Activated CD4-positive, alpha-beta T cell treated with anti-CD3 and anti-CD28 coated beads, Interleukin-2, amount 10 ng/mL, durations not matched to agents 7 days and 5 days (primary cell): ENCODE measurements at places on chromosomes 6 and 20.

- no peak for DNase-seq
These were observed 19.5 kb downstream of the LRRN4 start for GRCh38 chr20:6034134-6034969.

DNA sequence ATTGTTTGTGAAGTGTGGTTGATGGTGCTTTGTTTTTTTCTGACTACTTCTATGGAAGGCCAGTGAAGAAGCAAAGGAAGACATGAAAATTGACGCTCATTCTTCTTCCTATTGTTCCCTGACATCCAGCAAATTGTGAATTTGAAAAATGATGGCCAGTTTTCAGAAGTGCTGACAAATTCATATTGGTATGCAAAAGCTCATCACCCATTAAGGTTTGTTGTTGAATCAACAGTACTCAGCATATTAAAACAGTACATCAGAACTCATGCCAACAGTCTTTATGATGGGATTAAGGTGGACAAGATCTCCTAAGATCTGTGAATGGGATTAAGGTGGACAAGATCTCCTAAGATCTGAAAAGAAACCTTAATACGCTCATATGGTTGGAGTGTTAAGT, 1.0 kb upstream of the MTG2 start:
- DNase-seq: no peak

DNA sequence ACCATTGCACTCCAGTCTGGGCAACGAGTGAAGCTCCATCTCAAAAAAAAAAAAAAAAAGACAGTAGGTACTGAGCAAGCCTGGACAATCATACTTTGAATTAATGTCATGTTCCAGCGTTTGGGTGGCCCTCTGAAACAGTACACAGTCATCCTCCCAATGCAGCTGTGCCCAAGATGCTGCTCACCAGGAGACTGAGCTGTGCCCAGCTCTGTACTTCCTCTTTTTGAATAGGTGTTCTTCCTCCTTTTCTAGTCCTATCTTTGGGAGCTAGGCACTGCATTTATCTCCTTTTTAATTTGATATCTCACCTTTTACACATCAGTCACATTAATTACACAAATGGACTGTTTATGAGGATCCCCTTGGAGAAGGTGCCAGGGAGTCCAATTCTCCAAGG, 101.5 kb downstream of the RPP40 start:
- DNase-seq: no peak

- no peak for DNase-seq
These were observed 46.4 kb downstream of the LRFN2 start for GRCh38 chr6:40540790-40541189.

GRCh38 chr6:108711071-108711470, 137.2 kb upstream of the ARMC2 start:
- no peak for DNase-seq

- no peak for DNase-seq
These were observed at the start of the genes DUSP15 and TTLL9 for GRCh38 chr20:31869942-31870725. Gene DUSP15, minus strand, starts transcription at chr20:31870527. Its CDS starts 190 bp downstream, at chr20:31870337. Gene TTLL9, plus strand, starts transcription at chr20:31870634. Its CDS starts 493 bp downstream, at chr20:31871127.

DNA sequence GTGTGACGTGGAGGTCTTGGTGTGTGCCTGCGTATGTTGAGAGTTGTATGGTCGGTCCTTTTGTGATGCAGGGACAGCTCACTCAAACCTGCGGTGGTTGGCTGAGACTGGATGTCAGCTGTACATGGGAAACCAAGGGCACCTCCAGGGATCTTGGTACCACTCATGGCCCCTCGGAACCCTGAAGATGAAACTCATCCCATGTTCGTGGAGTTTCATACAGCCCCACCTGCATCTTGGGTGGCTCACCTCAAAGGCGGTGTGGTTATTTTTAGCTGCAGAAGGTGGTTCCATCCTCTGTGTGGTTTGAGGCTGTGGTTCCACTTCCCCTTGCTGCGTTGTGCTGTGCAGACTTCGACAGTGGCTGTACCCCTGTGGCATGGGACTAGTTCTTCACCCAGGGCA, 52.6 kb upstream of the SLC22A1 start:
- peak; percentile 80 for DNase-seq

GRCh38 chr6:110044096-110044495, 66.0 kb downstream of the GPR6 start:
- DNase-seq: no peak

GRCh38 chr6:11766589-11767450, 11.8 kb downstream of the ADTRP start:
- DNase-seq: no peak

GRCh38 chr20:46218656-46219055, 89.6 kb downstream of the CDH22 start:
- DNase-seq: no peak

- DNase-seq: no peak
These were observed 20.8 kb downstream of the TGM6 start for GRCh38 chr20:2401527-2401926.

- peak; percentile 44 for DNase-seq
These were observed 59.6 kb downstream of the RAB44 start for GRCh38 chr6:36757206-36757605.

GRCh38 chr20:24672886-24673677, 203.7 kb downstream of the SYNDIG1 start:
- no peak for DNase-seq

DNA sequence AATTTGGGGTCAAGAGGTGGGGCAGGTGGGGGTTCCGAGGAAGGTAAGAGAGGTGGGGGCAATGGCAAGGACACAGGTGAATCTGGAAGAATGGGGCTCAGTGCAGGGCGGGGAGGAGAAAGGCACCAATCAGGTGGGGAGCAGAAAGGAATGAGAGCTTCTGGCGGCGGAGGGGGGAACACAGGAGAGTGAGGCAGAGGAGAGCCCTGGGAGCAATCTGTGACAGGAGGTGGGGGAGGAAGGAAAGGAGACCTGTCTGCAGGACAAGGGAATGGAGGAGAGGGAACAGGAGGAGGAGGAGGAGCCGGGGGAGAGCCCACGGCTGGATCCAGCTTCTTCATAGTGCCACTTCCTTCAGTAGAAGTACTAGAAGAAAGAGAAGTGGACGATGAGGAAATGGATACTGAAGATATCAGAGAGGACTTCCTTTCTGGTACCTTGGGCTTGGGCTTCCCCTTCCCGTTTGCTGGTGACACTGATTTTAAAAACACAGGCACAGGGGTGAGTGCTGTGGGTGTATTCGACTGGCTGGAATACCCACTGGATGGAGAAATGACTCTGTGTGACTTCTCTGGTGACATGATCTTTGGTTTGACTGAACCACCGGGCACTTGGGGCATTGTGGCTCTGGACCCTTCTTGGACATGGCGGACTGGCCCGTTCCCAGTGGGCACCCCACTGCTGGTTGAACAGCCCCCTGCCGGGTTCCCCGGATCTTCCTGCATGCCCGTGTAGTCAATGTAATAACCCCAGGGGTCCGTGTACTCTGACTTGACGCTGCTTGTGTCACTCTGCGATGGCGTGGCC, 27.4 kb downstream of the HEBP2 start:
- DNase-seq: no peak

DNA sequence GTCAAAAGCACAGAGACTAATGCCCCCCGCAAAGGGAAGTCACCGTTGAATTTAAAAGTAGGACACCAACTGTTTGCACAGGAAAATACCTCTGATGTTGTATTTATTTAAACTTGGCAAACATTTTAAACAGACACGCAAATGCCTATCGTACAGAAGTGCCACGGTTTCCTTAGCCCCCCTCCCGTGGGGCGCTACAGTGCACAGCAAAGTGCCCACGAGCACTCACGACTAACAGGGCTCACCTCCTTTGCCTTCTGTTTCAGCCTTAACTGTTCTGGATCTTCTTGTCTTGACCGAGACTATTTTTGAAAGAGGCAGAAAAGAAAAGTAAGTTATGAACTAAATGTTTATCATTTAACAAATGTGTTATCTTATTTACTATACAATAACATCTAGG, 67.8 kb downstream of the TAF4 start:
- no peak for DNase-seq

- peak; percentile 2 for DNase-seq
These were observed 42.7 kb upstream of the ZNF831 start for GRCh38 chr20:59120919-59121318.

DNA sequence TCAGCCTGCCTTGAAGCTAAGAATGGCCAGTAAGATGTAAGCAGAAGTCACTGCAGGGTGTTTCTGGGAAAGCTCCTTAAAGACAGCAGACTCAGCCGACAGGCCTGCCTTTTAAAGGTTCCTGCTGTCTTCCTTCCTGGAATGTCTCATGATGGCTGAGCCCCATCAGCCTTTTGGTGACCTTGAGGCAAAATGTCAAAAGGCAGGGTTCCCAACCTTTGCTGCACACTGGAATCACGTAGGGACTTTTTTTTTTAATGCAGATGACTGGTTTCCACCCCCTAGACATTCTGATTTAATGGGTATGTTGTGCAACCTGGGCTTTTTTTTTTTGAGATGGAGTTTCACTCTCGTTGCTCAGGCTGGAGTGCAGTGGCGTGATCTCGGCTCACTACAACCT, 11.6 kb downstream of the MDGA1 start:
- no peak for DNase-seq

GRCh38 chr6:167054987-167055386, 55.8 kb downstream of the CEP43 start:
- DNase-seq: no peak

DNA sequence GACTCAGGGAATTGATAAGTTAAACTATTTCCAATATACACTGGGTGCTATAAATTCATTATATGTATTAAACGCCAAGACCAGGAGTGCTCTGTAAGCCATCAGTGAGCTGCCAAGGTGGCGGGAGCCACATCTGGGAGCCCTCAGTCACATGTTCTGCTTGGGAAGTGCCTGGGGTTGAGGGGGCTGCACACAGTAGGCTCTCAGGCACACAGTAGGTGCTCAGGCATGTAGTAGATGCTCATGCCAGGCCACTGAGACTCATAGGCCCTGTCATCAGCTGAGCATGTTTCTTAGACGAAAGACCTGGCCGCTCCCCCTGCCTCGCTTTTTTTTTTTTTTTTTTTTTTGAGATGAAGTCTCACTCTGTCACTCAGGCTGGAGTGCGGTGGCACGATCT, 83.3 kb upstream of the BHLHE23 start:
- DNase-seq: no peak

GRCh38 chr6:11616200-11616611, 78.7 kb downstream of the TMEM170B start:
- DNase-seq: no peak

GRCh38 chr6:5335020-5335419, 73.7 kb downstream of the FARS2 start:
- no peak for DNase-seq

GRCh38 chr6:133277900-133278545, 36.9 kb downstream of the EYA4 start:
- no peak for DNase-seq

- no peak for DNase-seq
These were observed 3.3 kb upstream of the COL11A2 start for GRCh38 chr6:33195304-33196165.

DNA sequence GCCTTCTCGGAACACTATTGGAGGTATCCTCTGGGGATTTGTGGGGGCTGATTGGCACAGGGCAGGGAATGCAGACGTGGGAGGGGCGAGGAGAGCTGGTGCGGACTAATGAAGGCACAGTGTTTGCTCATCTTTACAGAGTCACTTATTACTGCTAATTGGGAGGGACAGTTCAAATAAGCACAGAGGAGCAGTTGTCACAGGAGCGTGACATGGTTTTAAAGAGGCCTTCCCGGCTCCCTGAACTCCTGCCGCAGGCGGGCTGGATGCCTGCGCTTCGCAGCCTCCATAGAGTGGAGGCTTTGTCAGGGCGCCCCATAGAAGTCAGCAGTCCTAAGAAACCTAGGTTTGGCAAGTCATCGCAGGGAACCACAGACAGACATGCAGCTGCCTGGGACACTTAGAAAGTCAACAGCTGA, 149.6 kb downstream of the LINC00237 start:
- no peak for DNase-seq

- DNase-seq: no peak
These were observed 30.5 kb upstream of the LYRM2 start for GRCh38 chr6:89669002-89669401.

DNA sequence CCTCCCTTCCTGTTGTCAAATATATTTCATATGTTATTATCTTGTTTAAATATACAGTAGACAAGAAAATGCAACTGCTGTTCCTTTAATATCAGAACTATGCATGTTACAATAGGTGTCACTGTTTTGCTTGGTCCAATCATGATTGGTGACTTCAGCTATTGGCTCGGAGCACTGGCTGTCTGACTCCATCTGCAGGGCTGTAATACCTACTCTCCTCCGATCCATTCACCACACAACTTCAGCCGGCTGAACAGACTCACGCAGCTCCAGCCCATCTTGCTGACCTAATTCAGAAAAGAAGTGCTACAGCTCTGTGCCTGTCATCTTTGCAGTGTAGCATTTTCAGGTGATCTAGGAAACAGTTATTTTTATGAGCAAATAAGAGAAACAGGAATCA, at the start of gene BTBD3:
Gene BTBD3 (plus strand): TSS at position 231 of the 400 bp plus-strand sequence. CDS start 383 bp downstream, outside the sequence.
- no peak for DNase-seq

DNA sequence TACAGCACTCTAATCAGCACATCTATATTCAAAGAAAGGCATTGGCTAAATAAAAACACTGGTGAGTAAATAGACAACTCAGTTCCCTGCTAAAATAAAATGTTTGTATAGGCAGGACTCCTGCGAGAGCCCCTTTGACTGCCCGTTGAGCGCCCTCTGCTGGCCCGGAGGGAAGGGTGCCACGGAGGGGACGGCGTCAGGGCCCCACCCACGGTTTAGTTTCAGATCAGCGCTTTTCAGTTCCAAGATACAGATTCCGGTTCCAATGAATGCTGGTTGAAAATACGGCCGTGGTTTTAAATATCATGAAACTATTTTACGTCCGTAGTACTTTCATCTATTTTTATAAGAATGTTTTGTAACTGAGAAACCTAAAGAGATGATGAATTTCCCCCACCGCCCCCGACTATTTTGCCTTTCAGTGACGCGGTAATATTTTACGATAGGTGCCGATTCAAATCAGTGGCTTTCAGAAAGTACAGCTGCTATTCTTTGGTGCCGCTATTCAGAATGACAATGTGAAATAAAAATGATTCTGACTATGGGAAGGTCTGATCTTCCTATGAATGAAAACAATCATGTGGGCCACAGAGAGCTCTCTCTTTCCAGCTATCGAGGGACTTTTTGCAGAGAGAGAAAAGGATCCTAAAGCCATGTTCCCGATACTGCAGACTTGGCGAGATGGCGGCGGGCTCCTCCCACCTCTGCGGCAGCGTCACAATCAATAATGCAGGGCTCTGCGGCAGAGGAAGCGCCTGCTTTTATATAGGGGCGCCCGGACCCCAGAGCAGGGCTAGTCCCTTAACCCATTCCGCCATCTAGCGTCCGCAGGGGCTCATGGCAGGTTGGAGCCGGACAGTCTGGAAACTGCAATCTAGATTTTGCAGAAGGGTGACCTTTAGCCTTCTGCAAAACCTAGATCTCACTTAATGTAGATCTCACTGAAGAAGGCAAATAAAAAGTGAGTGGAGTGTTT, 10.6 kb upstream of the CCN6 start:
- DNase-seq: peak; percentile 94
